ENCODE measurements at places on chromosomes 6 and 20. TPM values are rescaled to one million over a fixed set of nuclear protein-coding genes. Genes with fewer than 3 reads are reported as not detected.

DNA sequence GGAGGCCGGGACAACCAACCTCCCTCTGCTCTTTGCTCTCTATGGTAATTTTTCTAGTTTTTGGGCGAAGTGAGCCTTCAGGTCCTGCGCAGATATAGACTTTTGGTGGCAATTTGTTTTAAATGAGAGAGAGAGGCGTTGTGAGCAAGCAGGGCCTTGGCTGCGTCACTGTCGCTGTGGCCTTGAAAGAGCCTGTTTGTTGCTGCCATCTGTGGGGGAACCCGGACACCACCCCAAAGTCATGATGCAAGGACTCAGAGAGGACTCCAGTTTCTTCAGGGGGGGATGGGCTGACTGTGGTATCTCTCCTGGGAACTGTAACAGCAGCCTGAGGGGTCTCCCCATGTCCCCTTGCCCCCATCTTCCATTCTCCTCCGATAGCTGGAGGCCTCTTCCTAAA lies 462.7 kb upstream of the SULF2 start:
- no peak for DNase-seq

- peak; percentile 37 for DNase-seq
Measured at GRCh38 chr20:44309763-44310663, 989 bp downstream of the FITM2 start.

- peak; percentile 5 for DNase-seq
Measured at GRCh38 chr6:123808556-123808955, 4.9 kb downstream of the NKAIN2 start.

GRCh38 chr6:10963113-10963512 lies 76.3 kb downstream of the SYCP2L start:
- DNase-seq, result no peak

GRCh38 chr6:131876545-131876944 lies 68.7 kb downstream of the ENPP1 start:
- DNase-seq, result no peak

DNA sequence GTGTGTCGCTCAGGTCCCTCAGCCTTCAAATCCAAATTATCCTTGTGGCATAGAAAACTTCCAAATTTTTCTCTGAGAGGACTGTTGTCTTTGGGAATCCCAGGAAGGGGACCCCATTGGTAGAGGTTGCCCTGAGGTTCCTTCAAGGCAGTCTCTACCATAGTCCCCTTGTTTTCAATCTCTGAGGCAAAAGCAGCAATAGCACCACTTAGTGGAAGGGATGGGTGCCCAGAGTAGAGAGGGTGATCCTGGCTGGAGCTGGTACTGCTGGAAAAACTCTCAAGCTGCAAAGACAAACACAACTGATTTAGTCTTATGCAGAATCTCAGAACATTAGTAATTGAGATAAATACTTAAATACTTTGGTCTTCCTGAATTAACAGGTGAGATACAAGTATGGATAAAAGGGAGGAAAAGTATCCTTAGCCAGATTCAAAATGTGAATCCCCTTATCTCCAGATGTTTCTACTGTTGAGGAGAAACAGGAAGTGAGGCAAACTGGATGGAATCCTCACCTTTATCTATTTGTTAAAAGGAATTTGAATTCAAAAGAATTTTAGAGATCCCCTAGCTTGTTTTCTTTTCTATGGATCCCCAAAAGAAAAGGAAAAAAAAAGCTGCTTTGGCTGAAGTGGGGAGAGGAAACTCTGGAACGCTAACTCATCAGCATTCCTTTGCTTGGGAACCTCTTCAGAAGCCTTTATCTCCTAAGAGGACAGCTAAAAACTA lies 13.4 kb downstream of the ZNF318 start:
- DNase-seq, result no peak

DNA sequence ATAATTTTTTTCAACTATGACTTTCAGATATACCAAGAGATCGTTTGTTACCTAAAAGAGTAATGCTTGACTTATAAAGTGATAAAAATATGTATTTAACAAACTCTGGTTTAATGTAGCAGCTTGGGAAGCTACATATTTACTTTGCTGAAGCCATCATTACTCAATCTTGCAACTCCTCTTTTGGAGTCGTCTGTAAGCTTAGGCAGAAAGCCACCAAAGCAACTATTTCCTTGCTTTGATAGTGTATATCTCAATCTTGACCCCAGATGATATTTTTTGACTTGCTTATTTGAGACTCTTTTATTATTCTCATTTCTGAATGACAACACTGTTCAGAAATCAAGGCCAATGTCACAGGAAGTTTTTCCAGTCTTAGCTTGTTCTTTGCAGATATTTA lies 183.0 kb downstream of the SAMD5 start:
- no peak for DNase-seq

GRCh38 chr6:31354864-31355582 lies 2.0 kb downstream of the HLA-B start:
- DNase-seq, result no peak

DNA sequence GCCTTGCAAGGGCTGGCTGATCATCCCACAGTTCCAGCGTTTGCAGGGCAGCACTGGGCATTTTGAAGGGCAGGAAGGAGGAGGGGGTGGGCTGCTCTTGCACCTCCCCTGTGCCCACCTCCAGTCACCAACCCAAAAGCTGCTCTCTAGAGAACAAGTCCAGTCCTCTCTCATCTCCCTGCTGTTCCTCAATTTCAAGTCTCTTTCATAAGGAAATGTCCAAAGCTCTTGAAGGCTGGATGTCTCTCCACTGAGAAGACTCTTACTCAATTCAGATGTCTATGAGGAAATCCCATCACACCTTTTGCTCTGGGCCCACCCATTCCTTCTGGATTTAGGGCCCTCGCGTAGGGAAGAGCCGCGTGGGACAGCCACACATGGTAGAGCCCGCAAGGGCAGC lies 31.7 kb downstream of the WRNIP1 start:
- no peak for DNase-seq

GRCh38 chr6:29953001-29953441 lies 10.7 kb downstream of the HLA-A start:
- no peak for DNase-seq

DNA sequence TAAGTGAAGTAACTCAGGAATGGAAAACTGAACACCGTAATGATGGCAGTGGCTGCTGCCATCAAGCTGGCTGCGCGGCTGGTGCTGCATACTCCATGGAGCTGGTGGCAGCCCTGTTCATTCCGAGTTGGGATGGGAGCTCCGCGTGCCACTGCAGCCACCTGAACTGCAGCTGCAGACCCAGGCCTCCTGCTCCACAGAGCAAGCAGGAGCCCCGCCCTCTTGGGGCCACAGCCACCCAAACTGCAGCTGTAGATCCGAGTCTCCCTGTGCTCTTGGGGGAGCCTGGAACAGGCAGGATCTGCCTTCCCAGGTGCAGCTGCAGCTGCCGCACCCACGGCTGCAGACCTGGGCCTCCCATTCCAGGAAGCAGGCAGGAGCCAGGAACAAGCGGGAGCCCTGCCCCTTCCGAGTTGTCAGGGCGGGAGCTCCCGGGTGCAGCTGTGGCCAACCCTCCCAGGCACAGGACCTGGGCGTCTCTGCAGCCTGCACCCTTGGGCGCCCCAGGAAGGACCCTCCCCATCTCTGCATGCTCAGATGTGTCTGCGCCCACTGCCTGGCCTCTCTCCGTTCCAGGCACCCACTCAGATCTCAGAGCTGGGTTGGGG lies 120.2 kb downstream of the GMPR start:
- DNase-seq, result no peak

GRCh38 chr6:52494298-52495072 lies 74.3 kb downstream of the EFHC1 start:
- no peak for DNase-seq

DNA sequence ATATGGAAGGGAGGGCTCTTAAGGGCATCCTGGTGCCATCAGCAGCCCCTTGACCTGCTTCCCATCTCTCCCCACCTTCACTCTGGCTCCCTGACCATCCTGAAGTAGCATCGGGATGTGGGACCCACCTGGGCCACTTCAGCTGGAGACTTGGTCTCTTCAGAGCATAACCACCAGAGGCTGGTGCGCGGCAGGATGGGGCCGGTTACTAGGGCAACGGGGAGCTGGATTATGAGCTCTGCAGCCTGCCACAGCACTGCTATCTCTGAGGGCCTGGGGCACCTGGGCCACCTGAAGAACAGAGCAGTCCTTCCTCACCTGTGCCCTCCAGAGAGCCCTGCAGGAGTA lies 79.7 kb downstream of the SYNJ2 start:
- no peak for DNase-seq

DNA sequence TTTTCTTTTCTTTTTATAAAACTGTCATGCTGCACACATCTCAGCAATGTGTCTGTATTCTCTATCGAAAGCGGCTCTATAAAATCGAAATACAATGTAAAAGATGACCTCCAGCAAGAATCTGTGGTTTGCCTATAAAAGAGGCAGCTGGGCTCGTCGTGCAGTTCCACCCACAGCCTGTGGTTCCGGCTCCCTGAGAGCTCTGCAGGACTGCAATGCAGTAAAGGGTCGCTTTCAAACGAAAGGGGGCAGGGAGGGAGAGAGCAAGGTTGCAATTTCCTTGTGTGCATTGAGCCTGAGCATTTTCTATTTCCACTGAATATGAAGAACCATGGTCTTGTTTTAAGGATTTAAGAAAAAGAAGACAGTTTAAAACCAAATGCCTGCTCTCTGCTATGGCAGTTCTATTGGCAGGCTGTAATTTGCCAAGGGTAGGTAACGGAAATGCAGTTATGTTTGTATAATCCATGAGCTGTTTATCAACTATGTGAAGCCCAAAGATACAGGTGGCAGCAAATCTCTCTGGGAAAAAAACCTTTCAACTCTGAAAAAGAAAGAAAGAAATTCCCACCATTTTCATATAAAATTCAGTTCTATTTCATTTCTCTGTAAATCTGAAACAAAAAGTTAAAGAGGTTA lies 236.5 kb downstream of the HACE1 start:
- no peak for DNase-seq

DNA sequence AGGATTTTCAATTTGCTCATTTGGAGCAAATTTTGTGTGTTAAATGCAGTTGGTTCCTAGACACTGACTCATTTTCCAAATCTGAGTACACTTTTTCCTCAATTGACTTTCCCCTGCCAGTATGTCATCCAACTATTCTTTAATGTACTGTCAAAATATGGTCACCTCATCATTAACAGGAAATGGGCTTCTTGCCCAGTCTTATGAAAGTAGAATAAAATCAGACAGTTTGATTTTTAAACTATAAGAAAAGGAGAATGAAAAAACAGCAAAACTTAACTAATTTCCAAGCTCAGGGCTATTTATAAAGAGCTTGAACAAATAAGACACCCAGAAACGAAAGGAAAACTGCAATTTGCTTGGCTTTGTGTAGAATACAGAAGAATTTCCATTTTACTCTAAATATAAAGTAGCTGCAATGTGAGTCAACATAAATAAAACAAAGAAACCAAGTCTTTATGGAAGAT lies 43.7 kb upstream of the RAB23 start:
- peak; percentile 49 for DNase-seq

GRCh38 chr6:108820006-108820405 lies 28.2 kb upstream of the ARMC2 start:
- DNase-seq, result no peak

- DNase-seq, result peak; percentile 81
Measured at GRCh38 chr6:116265041-116265829, 11.4 kb upstream of the TSPYL4 start.

DNA sequence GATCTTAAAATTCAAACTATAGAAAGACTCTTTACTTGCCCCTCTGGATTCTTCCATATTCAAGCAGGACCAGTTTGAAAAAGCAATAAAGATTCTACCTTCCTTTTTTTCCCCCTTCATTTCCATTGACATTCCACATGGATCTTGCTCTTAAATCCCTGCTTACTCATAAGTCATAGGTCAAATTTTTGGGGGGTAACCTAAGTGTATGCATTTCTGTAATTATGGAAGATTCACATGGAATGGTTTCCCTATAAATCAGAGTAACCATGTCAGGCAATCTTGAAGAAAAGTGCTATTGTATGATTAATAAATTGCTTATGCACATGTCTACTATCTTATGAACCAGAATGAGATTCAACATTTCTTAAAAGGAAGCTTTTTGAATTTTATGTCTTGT lies 551.0 kb downstream of the HAO1 start:
- DNase-seq, result no peak

- peak; percentile 44 for DNase-seq
Measured at GRCh38 chr6:137863091-137863797, 3.8 kb upstream of the TNFAIP3 start.

- DNase-seq, result no peak
Measured at GRCh38 chr6:117142995-117143394, 122.4 kb upstream of the VGLL2 start.

GRCh38 chr6:111980971-111981840 lies 72.7 kb upstream of the CCN6 start:
- peak; percentile 83 for DNase-seq

GRCh38 chr6:114936080-114936479 lies 593.3 kb upstream of the HS3ST5 start:
- DNase-seq, result no peak

- peak; percentile 2 for DNase-seq
Measured at GRCh38 chr20:45176526-45177267, 2.0 kb downstream of the PI3 start.

- DNase-seq, result no peak
Measured at GRCh38 chr6:7324520-7324919, 11.5 kb upstream of the SSR1 start.

- no peak for DNase-seq
Measured at GRCh38 chr6:131685266-131685780, 15.9 kb downstream of the OR2A4 start.

- no peak for DNase-seq
Measured at GRCh38 chr6:31768363-31769257, 6.2 kb downstream of the SAPCD1 start.

GRCh38 chr20:18304618-18305017 lies 16.3 kb downstream of the ZNF133 start:
- no peak for DNase-seq

DNA sequence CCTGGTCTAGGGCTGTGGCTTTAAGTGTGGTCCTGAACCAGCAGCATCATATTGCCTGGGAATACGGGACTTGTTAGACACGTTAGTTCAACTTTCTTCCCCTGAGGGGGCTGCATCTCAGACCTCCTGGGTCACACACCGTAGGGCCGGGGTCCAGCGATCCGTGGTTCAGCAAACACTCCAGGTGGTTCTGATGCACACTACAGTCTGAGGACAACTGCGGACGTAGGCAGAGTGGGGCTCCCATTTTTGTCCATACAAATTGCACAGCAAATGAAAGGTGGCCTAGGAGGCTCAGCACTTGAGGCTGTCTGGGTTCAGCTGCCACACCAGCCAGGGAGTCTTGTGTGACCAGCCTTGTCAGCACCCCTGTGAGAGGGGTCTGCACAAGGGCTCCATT lies 233.1 kb downstream of the QKI start:
- no peak for DNase-seq

GRCh38 chr6:22026164-22026678 lies 270.6 kb downstream of the PRL start:
- no peak for DNase-seq

GRCh38 chr6:2854396-2854982 lies 12.8 kb upstream of the SERPINB1 start:
- DNase-seq, result no peak

- DNase-seq, result no peak
Measured at GRCh38 chr6:48733581-48733980, 622.6 kb upstream of the PTCHD4 start.

The RPN2 gene
- 119 TPM for total RNA-seq

The RUNX2 gene
- 1.7 TPM for total RNA-seq

The CRISP3 gene
- total RNA-seq, result 100 TPM

The CLDN20 gene
- not detected for total RNA-seq

The SLC18B1 gene
- total RNA-seq, result 10.2 TPM

The ULBP2 gene
- total RNA-seq, result not detected

The TRAPPC3L gene
- total RNA-seq, result 0.31 TPM

The OSTM1 gene
- total RNA-seq, result 13.1 TPM

The RAE1 gene
- total RNA-seq, result 27.5 TPM

The MMP24 gene
- 0.10 TPM for total RNA-seq

Measured in tongue (tissue), 3 donors.